ENCODE measurements at places on chromosomes 1 and 21.

DNA sequence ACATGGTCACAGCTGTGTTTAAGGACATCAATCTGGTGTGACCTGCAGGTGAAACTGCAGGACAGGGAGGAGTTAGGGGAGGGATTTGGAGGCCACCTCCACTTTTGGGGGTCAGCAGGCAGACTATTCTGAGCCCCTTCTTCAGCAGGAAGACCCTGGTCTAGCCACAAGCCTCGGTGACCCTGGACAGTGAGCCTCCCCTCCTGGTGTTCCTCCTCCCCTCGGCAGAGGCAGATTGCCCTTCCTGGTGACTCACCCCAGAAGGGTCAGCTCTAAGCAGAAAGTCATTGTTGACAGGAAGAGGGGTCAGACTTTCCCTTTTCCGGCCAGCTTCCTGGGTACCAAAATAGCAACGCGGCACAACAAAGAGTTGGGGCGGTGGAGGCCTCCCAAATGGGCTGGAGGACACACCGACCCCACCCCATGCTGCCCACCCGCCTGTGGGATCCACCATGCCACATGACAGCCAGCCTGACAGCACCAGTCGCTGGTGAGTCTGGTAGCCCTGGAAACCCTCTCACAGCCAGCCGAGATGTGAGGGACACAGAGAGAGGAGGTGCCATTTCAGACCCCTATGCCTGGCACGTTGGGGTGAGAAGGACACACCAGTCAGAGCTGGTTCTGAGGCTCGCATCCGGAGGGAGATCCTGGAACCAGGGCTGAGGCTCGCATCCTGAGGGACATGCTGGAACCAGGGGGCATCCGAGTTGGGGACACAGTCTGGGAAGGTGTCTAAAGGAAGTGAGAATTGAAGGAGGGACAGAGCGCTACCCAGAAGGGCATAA, 14.7 kb upstream of the CSF1 start:
- DNase-seq = no peak

GRCh38 chr1:180278596-180279395, 48.7 kb downstream of the LHX4 start:
- no peak for DNase-seq

DNA sequence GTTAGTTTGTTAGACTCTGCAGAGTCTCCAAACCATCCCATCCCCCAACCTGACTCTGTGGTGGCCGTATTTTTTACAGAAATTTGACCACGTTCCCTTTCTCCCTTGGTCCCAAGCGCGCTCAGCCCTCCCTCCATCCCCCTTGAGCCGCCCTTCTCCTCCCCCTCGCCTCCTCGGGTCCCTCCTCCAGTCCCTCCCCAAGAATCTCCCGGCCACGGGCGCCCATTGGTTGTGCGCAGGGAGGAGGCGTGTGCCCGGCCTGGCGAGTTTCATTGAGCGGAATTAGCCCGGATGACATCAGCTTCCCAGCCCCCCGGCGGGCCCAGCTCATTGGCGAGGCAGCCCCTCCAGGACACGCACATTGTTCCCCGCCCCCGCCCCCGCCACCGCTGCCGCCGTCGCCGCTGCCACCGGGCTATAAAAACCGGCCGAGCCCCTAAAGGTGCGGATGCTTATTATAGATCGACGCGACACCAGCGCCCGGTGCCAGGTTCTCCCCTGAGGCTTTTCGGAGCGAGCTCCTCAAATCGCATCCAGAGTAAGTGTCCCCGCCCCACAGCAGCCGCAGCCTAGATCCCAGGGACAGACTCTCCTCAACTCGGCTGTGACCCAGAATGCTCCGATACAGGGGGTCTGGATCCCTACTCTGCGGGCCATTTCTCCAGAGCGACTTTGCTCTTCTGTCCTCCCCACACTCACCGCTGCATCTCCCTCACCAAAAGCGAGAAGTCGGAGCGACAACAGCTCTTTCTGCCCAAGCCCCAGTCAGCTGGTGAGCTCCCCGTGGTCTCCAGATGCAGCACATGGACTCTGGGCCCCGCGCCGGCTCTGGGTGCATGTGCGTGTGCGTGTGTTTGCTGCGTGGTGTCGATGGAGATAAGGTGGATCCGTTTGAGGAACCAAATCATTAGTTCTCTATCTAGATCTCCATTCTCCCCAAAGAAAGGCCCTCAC, at the start of gene OLIG2:
Gene OLIG2 (plus strand): TSS at position 447 of the 954 bp plus-strand sequence. CDS start 928 bp downstream, outside the sequence.
- DNase-seq = no peak

DNA sequence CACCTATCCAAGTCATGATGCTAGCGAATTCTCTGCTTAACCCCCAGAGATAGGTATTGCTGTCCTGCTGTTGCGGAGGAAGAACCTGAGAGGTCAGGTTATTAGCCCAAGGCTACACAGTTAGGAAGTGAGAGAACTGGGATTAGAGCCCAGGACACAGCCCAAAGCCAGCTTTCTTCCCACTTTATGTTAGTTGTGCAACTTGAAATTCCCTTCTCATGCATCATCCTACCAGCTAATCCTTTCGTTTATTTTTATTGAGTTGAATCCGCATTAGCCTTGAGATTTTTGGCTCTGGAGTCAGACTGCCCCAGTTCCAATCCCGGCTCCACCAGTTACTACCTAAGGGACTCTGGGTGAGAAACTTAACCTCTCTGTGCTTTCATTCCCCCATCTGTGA, 65.4 kb downstream of the PLEKHA6 start:
- DNase-seq = no peak

GRCh38 chr1:219882755-219883154, 45.6 kb downstream of the SLC30A10 start:
- no peak for DNase-seq

DNA sequence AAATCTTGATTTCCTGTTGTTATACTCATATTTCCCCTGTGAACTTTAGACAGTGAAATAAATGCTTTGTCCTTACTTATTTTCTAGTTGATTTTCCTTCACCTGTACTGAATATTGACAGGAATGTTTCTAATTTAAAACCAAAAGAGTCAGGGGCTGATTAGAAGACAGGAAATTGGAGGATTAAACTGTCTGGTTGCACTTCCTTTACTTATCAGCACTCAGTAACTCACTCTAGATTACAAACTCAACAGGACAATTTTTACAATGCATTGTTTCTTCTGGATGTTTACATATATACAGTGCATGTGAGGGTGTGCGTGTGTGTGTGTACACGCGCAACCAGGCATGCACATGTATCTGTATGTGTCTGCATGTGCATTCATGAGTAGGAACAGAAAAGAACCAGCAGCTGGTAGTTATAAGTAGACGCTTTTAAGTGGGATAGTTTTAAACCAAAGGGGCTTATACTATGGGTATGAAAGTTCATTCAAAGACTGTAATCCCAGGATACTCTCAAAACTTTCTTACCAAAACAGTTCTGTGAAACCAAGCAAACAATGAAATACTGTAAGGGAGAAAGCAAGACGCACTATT, 212.0 kb upstream of the NFIA start:
- no peak for DNase-seq

DNA sequence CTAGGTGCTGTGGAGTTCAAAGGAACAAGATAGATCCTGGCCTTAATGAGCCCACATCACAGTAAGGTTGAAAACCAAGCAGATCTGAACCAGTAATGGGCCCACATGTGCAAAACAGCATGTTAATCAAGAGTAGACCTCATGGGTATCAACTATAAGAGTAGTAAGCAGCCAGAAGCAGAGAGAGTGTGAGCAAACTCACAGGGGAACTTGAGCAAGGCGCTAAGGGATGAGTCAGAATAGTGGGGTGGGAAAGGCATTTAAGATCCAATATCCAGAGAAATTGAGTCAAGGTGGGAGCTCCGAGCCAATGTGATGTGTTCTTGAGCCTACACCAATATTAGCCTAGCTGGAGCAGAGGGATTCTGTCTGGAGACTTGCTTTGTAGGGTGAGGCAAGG, 52.4 kb upstream of the GJA5 start:
- no peak for DNase-seq

- no peak for DNase-seq
Measured at GRCh38 chr1:44947063-44947773, 39.2 kb downstream of the EIF2B3 start.

DNA sequence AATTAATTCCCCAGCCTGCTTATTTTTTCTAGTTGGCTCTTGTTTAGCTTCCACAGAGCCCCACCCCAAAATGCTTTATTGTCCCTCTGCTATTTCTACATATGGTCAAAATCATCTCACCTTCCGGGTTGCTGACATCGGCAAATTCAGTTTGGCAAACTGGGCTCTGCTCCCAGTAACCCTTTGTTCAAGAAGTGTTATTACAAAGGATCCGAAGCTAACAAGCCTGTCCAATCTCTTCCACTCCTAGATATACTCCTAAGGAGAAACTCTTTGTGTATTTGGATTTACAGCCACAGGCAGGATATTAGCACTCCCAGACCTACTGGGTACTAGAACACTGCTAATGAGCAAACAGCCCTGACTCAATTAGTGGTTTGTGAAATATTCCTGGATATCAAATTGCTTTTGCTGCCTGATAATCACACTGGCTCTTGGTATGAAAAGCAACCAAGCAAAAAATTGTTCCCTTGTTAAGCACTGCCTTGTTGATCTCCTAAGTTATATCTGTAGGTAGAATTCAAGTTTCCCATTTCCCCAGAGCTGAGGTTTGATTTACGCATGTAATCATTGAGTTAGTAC, 4.0 kb downstream of the JUN start:
- DNase-seq = no peak

Measured in stimulated activated CD8-positive, alpha-beta memory T cell treated with anti-CD3 and anti-CD28 coated beads, Interleukin-7, amount 100 ng/mL, for 4 hours (primary cell).